ENCODE measurements at places on chromosomes 3 and 15. TPM values are rescaled to one million over a fixed set of nuclear protein-coding genes. Genes with fewer than 3 reads are reported as not detected.

Gene KCNMB2
- not detected for polyA plus RNA-seq

Gene CHRNA5
- 11.7 TPM for polyA plus RNA-seq

Gene ITIH3
- not detected for polyA plus RNA-seq

Gene VIPR1
- polyA plus RNA-seq, result not detected
